ENCODE measurements at places on chromosomes 12 and 14. TPM values are rescaled to one million over a fixed set of nuclear protein-coding genes. Genes with fewer than 3 reads are reported as not detected.

GRCh38 chr14:95260537-95261361 lies 59.0 kb downstream of the CLMN start:
- DNase-seq, result no peak

DNA sequence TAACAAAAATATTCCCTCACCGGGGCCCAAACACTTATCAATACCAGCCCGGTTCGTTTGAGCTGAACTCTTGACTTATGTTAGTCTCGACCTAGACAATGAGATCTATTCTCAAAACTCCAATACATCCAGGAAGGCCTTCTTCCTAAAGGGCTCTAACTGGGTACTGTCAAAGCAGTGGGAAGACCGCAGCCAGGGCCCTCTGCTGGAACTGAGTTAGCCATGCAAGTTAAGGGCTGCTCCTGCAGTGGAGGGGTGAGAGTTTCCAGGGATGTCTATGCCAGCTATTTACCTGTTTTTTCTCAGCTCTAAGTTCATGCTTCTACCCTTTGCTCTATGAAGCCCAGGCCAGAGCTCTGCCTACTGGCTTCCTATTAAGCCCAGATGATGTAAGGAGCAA lies 348.8 kb downstream of the GXYLT1 start:
- no peak for DNase-seq

GRCh38 chr12:131438881-131439280 lies 272.0 kb upstream of the SFSWAP start:
- no peak for DNase-seq

DNA sequence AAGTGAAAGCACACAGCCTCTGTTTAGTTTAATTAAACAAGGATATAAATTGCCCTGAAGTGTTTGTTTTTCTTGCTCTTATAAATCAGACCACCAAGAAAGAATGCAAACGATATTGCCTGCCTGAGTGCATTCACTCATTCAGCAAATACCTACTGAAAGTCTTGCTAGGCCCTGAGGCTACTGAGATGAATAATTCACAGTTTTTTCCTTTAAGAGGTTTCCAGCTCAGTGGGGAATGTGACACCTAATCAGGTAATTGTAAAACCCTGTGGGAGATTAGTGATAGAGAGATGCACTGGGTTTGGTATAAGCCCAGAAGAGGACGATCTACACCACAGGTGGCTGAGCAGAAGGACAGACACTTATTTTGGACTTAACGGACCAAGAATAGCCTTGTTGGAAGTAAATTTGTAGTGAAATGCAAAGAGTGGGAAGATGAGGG lies 151.4 kb downstream of the SLC35F4 start:
- DNase-seq, result no peak

- no peak for DNase-seq
Measured at GRCh38 chr12:45331552-45331951, 115.7 kb downstream of the ANO6 start.

DNA sequence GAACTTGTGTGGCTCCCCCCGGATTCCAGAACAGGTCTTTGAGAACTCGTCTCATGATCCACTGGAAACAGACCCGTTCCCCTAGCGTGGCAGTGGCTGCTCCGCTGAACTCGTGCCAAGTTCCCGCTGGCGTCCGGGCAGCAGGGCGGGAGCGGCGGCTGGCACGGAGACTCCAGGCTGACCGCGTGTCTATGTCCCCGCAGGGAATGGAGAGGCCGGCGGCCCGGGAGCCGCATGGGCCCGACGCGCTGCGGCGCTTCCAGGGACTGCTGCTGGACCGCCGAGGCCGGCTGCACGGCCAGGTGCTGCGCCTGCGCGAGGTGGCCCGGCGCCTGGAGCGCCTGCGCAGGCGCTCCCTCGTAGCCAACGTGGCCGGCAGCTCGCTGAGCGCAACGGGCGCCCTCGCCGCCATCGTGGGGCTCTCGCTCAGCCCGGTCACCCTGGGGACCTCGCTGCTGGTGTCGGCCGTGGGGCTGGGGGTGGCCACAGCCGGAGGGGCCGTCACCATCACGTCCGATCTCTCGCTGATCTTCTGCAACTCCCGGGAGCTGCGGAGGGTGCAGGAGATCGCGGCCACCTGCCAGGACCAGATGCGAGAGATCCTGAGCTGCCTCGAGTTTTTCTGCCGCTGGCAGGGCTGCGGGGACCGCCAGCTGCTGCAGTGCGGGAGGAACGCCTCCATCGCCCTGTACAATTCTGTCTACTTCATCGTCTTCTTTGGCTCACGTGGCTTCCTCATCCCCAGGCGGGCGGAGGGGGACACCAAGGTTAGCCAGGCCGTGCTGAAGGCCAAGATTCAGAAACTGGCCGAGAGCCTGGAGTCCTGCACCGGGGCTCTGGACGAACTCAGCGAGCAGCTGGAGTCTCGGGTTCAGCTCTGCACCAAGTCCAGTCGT lies 1.5 kb downstream of the APOLD1 start:
- DNase-seq, result no peak

- no peak for DNase-seq
Measured at GRCh38 chr14:47447076-47447475, 228.3 kb downstream of the MDGA2 start.

- no peak for DNase-seq
Measured at GRCh38 chr14:106134886-106135285, 608.5 kb downstream of the TMEM121 start.

The MBIP gene
- total RNA-seq, result 17.5 TPM

The SRRM4 gene
- total RNA-seq, result not detected

- DNase-seq, result no peak
Measured at GRCh38 chr14:56549721-56550120, 29.9 kb upstream of the TMEM260 start.

- DNase-seq, result no peak
Measured at GRCh38 chr12:128790653-128791373, 32.9 kb downstream of the SLC15A4 start.

DNA sequence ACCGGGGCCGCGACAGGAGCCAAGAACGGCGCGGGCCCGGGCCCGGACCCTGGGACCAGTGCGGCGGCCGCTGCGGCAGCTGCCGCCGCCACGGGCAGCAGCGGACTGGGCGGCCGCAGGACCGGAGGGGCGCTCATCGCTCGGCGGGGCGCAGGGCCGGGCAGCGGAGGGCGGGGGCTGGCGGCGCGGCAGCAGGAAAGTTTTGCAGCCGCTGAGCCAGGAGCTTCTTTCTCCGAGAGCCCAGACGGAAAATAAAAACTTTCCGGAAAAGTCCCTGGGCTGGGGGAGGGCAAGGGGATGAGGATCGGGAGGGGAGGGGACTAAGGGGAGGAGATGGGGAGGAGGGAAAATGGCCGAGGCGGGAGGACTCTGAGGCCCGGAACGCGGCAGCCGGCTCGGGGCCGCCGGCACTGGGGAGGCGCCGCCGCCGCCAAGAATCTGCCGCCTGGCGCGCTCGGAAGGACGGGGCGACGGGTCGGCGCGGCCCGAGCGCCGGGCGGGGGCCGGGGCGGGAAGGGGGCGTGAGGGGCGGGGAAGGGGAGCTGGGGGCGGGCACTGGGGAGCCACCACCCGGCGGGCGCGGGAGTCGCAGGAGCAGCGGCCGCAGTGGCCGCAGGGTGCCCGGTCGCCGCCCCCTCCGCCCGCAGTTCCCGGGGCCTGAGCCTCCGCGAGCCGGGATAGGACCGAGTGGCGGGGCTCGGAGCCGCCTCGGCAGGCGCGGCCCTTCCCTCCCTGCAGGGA lies at the start of gene PRKD1:
Gene PRKD1, minus strand, starts transcription at position 472 of the 741 bp plus-strand sequence.
- DNase-seq, result no peak

DNA sequence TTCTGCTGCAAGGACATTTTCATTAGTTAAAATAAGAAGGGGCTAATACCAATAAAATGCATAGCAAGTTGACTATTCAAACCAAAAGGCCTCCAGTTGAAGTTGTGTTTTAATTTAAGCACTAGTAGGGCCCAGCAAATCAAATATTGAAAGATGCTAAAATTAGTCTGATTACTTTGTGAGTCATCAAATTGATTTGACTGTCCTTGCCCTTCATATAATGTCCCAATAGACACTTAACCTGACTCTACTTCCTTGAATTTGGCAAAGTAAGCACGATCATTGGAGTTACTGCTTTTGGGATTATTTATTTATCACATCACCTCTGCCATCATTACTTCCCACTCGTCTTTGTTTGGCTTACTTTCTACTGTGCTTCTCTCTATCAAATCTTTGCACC lies 798.5 kb downstream of the DIO2 start:
- no peak for DNase-seq

The CCDC175 gene
- not detected for total RNA-seq

GRCh38 chr12:2311020-2311778 lies 258.4 kb downstream of the CACNA1C start:
- no peak for DNase-seq

The IFNG-AS1 gene
- total RNA-seq, result 1.3 TPM

GRCh38 chr14:24880689-24881088 lies 169.3 kb downstream of the STXBP6 start:
- no peak for DNase-seq

The SLC25A21 gene
- 0.08 TPM for total RNA-seq

DNA sequence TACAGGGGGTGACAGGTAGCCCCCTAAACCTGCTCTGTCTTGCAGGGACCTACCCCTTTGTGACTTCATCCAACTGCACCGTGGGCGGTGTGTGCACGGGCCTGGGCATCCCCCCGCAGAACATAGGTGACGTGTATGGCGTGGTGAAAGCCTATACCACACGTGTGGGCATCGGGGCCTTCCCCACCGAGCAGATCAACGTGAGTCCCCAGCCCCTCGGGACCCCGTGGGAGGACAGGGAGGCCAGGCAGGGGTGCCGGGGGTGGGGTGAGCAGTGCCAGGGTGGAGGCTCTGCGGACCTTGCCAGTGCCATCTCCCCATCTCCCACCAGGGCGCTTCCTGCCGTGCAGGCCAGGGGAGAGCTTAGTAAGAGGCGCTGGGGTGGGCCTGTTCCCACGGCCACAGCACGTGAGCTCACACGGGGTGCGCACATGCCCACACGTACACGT lies 11.1 kb upstream of the SIVA1 start:
- DNase-seq, result no peak

DNA sequence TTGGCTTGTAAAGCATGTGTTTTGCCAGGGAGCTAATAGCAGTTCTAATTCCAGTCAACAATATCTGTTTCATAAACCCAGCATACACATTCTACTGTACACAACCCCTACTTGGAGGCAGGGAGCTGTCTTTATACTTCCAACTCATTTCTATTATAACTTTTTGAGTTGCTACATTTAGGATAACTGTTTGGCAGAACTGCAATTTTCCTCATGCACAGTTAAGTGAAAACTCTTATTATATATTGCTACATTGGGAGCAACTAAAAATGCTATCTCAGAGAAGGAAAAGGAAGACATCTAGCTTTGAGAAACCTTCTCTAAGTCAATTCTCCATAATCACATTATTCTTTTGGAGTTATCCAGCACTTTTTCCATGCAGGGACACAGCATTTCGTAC lies 480.2 kb downstream of the RPS29 start:
- DNase-seq, result no peak

DNA sequence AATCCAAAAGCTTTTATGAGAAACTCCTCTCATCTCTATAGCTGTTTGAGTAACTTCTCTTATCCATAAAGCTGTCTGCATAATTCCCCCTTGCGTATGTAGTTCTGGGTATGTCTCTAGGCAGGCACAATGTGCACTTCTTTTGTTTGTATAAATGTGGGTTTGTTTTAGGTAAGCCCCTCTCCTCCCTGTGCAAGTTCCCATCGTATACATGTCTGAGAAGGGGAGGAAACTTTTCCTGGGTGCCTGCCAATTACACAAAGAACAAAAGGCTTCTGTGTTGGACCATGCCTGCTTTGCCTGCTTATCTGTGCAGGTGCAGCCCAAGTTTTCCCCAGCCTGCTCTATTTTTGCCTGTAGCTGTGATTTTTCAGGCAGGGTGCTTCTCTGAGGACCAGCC lies 96.7 kb downstream of the CCER1 start:
- DNase-seq, result no peak
